ENCODE measurements at places on chromosomes 3 and 15. TPM values are rescaled to one million over a fixed set of nuclear protein-coding genes. Genes with fewer than 3 reads are reported as not detected.

- H3K27me3 ChIP-seq, result no peaks in the 10 kb centered on the region
- DNase-seq, result no peak
- peak overlapping the region; percentile 69 for H3K27ac ChIP-seq
- H3K4me3 ChIP-seq, result peak overlapping the region; percentile 32
- peaks cover 5% of the 10 kb centered on the region for H3K36me3 ChIP-seq
- peaks cover 14% of the 10 kb centered on the region for H3K4me1 ChIP-seq
These were observed 28.1 kb downstream of the ATOSA start for GRCh38 chr15:52651114-52651513.

DNA sequence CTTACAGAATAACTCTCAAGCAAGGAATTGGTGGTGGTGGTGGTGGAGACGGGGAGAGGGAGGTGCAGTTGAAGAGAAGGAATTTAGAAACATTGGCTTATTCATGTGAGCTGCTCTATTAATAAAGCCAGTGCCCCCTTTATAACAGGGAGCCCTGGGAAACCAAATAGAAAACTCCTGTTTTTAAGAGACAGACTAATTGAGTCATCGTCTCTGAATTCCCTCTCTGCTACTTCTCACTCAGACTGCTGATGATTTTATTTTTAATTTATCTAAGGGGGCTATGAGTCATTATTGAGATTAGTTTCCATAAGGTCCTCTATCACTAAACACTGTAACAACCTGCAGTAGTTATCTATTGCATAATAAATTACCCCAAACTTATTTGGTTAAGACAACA, 145.9 kb upstream of the GALNT15 start:
- no peak overlapping the region for H3K4me3 ChIP-seq
- no peaks in the 10 kb centered on the region for H3K36me3 ChIP-seq
- no peaks in the 10 kb centered on the region for H3K4me1 ChIP-seq

GRCh38 chr3:135917076-135917475, 48.5 kb upstream of the PPP2R3A start:
- H3K27ac ChIP-seq, result no peak overlapping the region
- no peak for DNase-seq
- H3K4me3 ChIP-seq, result no peak overlapping the region
- H3K27me3 ChIP-seq, result peaks cover 12% of the 10 kb centered on the region

DNA sequence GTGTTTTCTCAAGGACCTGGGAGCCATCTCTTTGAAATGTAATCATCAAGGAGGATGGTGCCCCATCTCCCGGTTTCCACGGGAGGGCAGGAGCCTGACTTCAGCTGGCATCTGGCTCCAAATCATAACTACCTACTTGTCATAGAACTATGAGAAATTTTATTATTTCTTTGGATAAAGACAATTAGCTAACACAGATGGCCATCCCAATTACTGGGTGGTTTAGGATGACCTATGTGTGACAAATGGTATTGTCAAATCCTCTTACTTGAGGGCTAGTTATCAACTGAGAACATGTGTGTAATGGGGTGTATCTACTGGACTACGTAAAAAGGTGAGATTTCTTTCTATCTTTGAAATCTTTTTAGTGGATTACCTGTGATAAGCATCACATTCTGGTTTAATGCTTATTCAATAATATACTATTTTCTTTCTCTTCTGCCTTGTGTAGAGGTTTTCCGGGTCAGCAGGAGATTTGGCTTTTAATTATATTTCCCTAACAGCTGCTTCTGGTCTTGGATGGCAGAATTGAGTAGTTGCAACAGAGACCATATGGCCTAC, 15.3 kb upstream of the PARP14 start:
- no peak overlapping the region for H3K4me3 ChIP-seq
- H3K27me3 ChIP-seq, result peaks cover 3% of the 10 kb centered on the region
- H3K4me1 ChIP-seq, result peaks cover 21% of the 10 kb centered on the region
- no peak overlapping the region for H3K27ac ChIP-seq
- no peak for DNase-seq
- H3K36me3 ChIP-seq, result no peaks in the 10 kb centered on the region

The ZNF774 gene
- 2.0 TPM for total RNA-seq

The PRKAR2A gene
- total RNA-seq, result 35.2 TPM

DNA sequence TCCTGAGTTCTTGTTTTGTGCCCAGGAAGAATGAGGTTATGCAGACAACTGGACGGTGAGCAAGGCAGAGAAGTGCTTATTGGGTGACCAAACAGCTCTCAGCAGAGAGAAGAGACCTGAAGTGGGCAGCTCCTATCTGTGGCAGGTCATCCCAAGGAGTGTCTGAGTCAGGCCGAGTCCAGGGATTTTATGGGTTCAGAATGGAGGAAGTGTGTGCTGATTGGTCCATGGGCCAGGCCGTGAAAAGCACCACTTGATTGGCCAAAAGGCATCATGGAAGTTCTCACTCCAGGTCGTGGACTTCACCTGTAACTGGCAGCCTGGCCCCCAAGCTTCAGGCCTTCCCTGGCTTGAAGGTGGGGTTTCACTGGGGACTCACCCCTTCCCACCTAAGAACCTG, 74.5 kb downstream of the NR1D2 start:
- DNase-seq, result no peak
- no peak overlapping the region for H3K4me3 ChIP-seq
- no peak overlapping the region for H3K27ac ChIP-seq
- H3K36me3 ChIP-seq, result no peaks in the 10 kb centered on the region
- no peaks in the 10 kb centered on the region for H3K27me3 ChIP-seq
- H3K4me1 ChIP-seq, result no peaks in the 10 kb centered on the region

- H3K36me3 ChIP-seq, result peaks cover 6% of the 10 kb centered on the region
- no peak overlapping the region for H3K4me3 ChIP-seq
- no peak for DNase-seq
- no peaks in the 10 kb centered on the region for H3K4me1 ChIP-seq
- no peaks in the 10 kb centered on the region for H3K27me3 ChIP-seq
These were observed 11.9 kb downstream of the HDAC11 start for GRCh38 chr3:13492048-13492447.

DNA sequence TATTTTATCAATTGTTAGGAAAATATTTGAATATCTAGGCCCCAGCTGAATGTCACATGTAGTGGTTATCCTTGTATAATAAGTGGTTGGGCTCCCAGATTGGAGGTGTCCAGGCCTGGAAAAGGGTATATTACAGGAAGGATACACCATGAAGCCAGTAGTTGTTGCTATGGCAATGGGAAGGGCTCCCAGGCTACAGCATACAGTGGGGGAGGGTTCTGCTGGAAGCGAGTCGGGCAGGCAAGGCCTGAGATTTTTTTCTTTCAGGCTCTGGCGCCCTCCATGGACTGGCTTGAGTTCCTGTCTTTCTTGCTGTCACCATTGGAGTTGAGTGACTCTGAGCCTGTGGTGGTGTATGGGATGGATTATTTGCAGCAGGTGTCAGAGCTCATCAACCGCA, 8.9 kb downstream of the ECE2 start:
- H3K27me3 ChIP-seq, result peaks cover 9% of the 10 kb centered on the region
- H3K4me3 ChIP-seq, result no peak overlapping the region
- DNase-seq, result peak; percentile 61
- no peaks in the 10 kb centered on the region for H3K36me3 ChIP-seq
- H3K4me1 ChIP-seq, result no peaks in the 10 kb centered on the region

The ANKDD1A gene
- 1.0 TPM for total RNA-seq

The SOX2 gene
- not detected for total RNA-seq

The CDC25A gene
- total RNA-seq, result 32.5 TPM

- no peaks in the 10 kb centered on the region for H3K4me1 ChIP-seq
- peaks cover 2% of the 10 kb centered on the region for H3K27me3 ChIP-seq
- no peaks in the 10 kb centered on the region for H3K36me3 ChIP-seq
These were observed 537.5 kb upstream of the CCDC54 start for GRCh38 chr3:106839576-106840280.

DNA sequence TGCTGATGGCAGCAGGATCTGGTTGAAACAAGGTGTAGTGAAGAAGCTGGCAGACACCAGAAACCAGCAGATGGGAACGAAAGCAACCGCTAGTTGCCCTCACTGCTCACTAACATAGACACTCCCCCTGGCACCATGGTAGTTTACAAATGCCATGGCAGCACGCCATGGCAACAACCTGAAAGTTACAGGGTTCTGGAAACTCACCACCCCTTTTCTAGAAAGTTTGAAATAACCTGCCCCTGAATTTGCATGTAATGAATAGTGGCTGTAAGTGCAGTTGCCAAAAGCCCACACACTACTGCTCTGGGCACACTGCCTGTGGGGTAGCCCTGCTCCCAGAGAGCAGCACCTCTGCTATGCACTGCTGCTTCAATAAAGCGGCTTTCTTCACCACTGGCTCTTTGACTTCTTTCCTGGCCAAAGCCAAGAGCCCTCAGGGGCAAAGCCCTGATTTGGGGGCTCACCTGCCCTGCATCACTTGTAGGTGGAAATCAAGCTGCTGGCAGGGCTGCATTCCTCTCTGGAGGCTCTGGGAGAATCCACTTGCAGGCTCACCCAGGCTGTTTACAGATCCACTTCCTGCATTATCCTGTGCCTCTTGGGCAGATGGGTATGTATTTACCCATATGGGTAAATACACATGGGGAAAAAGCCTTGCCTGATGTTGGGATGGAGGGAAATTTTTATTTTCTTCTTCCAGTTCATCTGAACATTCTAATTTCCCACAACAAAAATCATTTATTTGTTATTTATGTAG, 2.0 kb upstream of the GP9 start:
- H3K27ac ChIP-seq, result no peak overlapping the region
- peak; percentile 41 for DNase-seq
- no peaks in the 10 kb centered on the region for H3K27me3 ChIP-seq
- no peak overlapping the region for H3K4me3 ChIP-seq
- peaks cover 10% of the 10 kb centered on the region for H3K4me1 ChIP-seq
- no peaks in the 10 kb centered on the region for H3K36me3 ChIP-seq

DNA sequence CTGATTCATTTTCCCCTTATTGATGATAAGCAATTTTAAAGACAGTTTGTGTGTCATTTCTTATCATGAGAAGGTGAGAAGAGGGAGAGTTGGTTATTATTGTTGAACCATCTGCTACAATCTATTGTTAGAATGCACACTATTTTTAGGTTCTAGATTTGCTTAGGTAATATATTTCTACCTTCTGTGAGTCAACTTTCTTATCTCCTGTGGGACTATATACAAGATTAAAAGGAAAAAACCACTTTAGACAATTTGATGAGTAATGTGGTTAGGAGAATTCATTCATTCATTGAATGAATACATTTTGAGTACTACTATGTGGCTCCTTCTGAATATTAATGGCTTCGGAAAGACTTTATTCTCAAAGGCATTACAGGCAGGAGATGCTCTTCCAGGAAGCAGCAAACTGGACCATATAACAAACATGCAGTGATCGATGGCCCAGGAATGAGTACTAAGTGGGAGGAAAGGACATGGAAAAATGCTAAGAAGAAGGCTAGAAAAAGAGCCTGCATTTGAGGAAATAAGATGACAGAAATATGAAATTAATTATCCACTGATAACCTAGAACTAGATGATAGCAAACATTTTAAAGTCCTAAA, 22.4 kb downstream of the SPTSSB start:
- no peak for DNase-seq
- H3K4me3 ChIP-seq, result no peak overlapping the region
- no peak overlapping the region for H3K27ac ChIP-seq
- H3K27me3 ChIP-seq, result peaks cover 8% of the 10 kb centered on the region
- H3K4me1 ChIP-seq, result peaks cover 28% of the 10 kb centered on the region

GRCh38 chr15:67832031-67832551, 6.8 kb downstream of the SKOR1 start:
- H3K27me3 ChIP-seq, result peaks cover 57% of the 10 kb centered on the region
- H3K27ac ChIP-seq, result no peak overlapping the region
- H3K4me1 ChIP-seq, result peaks cover 41% of the 10 kb centered on the region
- no peak overlapping the region for H3K4me3 ChIP-seq

DNA sequence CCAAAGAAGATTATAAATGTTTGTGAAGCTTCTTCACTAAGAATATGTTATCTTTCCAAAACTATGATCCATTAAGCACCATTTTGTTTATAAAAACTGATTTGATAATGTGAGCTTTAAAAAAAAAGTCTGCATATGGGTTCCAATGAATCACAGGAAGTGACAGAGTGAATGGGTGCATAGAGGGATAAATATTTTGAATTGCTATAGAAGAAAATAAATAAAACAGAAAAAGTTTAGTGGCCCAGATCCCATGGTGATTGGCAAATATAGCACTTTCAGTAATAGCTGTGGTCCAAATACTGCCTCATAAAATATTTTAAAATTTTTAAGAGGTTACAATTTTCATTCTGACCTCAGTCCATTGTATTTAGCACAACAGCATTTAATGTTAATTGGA, 19.2 kb downstream of the CPA3 start:
- no peaks in the 10 kb centered on the region for H3K4me1 ChIP-seq
- H3K4me3 ChIP-seq, result no peak overlapping the region
- peaks cover 8% of the 10 kb centered on the region for H3K27me3 ChIP-seq
- no peak for DNase-seq
- no peaks in the 10 kb centered on the region for H3K36me3 ChIP-seq
- no peak overlapping the region for H3K27ac ChIP-seq

The ASB14 gene
- not detected for total RNA-seq

The HESX1 gene
- 0.79 TPM for total RNA-seq

The TMCO5A gene
- not detected for total RNA-seq

- peaks cover 13% of the 10 kb centered on the region for H3K4me1 ChIP-seq
- no peak overlapping the region for H3K27ac ChIP-seq
- H3K36me3 ChIP-seq, result peaks cover 9% of the 10 kb centered on the region
- DNase-seq, result no peak
These were observed 32.5 kb downstream of the ITPR1 start for GRCh38 chr3:4525560-4526223.

The PIGZ gene
- total RNA-seq, result 0.44 TPM

The CHDH gene
- 0.55 TPM for total RNA-seq

DNA sequence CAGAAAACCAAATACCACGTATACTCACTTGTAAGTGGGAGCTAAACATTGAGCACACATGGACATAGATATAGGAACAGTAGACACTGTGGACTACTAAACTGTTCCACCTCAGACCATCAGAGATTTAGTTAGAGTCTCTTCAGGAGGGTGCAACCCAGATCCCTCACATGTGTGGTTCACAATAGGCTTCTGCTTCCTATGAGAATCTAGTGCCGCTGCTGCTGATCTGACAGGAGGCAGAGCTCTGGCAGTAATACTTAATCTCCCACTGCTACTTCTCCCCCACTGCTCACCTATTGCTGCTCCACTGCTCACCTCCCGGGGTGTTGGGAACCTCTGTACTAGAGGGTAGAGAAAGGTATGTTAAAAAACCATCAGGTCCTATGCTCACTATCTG, 533.3 kb downstream of the NSUN3 start:
- no peak overlapping the region for H3K4me3 ChIP-seq
- DNase-seq, result no peak
- H3K27me3 ChIP-seq, result no peaks in the 10 kb centered on the region

DNA sequence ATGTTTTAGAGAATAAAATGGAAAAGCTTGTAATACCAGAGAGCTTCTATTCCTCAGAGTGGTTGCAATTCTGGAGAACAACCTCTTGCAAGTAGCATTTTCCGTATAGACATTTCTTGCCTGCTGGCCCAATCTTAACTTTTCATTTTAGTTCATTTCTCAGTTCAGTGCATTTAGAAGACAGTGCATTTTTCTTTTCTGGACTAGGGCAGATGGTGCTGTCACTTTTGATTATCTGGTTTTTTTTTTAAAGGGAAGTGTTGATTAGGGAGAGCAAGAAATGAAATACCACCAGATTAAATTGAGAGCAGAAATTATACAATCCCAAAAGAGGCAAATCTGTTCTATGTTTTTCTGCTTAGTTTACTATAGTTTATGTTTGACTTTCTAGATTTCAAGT, 172.7 kb downstream of the GHSR start:
- H3K4me3 ChIP-seq, result no peak overlapping the region
- no peaks in the 10 kb centered on the region for H3K36me3 ChIP-seq
- H3K4me1 ChIP-seq, result no peaks in the 10 kb centered on the region
- no peak overlapping the region for H3K27ac ChIP-seq
- no peak for DNase-seq

- H3K27ac ChIP-seq, result peak overlapping the region; percentile 29
- H3K36me3 ChIP-seq, result peaks cover 16% of the 10 kb centered on the region
- no peaks in the 10 kb centered on the region for H3K27me3 ChIP-seq
- H3K4me1 ChIP-seq, result peaks cover 12% of the 10 kb centered on the region
- no peak overlapping the region for H3K4me3 ChIP-seq
These were observed 11.0 kb downstream of the TRPM7 start for GRCh38 chr15:50675535-50676144.

Data from activated CD4-positive, alpha-beta T cell treated with anti-CD3 and anti-CD28 coated beads for 36 hours (primary cell).